ENCODE measurements at places on chromosomes 7 and 10. TPM values are rescaled to one million over a fixed set of nuclear protein-coding genes. Genes with fewer than 3 reads are reported as not detected.
A peak's percentile ranks its signal among the peaks of the same experiment; 100 is the strongest.

The FOXI2 gene
- not detected for polyA plus RNA-seq

- peak; percentile 66 for DNase-seq
These were observed 80.5 kb upstream of the TMEM106B start for GRCh38 chr7:12130609-12131008.

The TUBB8 gene
- 0.10 TPM for polyA plus RNA-seq

DNA sequence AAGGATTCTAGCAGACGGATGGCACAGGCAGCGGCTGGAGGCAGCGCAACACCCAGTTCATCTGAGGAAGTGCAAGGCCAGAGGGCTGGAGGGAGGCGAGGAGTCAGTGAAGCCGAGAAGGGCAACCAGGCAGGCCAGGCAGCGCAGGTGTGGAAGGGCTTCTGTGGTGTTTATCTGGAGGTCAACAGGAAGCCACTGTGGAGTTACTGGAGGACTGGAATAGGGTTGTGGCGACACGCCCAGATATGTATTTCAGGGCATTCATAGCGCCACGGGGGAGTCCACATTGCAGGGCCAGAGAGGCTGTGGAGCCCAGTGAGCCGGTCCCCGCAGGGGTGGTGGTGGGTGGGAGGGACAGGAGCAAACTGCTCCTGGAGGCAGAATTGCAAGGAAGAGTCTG, 150.6 kb downstream of the CDH23 start:
- no peak for DNase-seq

DNA sequence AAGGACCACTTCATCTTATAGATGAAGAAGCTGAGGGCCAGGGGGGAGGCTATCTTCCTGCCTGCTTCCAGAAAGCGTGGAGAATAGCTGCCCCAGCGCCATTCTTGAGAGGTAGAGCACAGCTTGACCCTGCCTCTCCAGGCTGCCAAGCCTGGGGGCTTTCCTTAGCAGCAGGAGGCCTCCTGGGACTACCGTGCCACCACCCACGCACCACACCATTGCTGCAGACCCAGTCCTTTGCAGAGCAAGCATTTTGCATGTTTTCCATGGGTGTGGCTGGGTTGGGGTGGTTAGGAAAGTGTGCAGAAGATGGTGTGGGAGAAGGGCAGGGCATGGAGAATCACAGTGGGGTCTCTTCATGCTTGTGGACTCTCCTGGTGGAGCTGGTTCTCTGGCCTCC, 64.9 kb downstream of the TBXAS1 start:
- DNase-seq: no peak

DNA sequence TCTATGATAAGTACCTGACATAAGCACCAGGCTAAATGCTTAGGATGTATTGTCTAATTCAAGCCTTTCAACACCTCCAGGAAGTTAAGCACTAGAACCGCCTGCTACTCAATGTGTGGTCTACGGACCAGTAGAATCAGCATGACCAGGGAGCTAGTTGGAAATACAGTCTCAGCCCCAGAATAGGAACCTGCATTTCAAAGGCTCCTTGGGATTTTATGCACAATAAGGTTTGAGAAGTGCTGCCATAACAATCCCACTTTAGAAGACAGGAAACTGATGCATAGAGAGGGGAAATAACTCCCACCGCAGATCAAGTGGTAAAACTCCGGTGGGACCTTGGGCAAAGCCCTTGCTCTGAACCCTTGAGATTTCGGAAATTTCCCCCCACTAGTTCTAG, 8.8 kb upstream of the DUSP5 start:
- no peak for DNase-seq

DNA sequence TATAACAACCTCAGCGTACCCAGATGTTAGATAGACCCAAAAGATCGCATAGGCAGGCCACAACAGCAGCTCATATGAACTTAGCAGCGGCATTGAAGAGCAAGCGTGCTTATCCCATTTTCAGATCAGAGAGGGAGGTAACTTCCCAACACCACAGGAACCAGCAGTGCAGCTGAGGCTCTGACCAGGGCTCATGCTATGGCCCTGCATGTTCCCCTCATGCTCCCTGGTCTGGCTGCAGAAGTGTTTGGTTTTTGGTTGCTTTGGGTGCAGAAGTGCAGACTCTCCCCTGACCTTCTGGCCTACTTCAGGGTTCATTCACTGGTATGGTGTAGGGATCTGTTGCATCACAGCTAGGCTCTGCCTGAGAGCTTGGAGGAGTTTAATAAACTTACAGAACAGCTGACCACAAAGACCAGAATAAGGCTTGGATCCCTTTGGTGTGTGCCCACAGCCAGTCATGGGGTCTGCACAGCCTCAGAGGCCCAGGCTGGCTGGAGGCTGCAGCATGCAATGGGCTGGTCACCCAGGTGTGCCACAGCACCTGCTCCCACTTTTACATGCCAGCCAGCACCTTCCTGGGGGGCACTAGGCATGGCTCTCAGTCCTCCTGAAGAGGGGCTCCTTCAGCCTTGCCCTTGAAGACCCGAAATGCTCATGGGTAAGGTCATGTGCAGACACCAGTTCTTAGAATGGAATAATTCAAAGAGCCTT, 9.1 kb upstream of the CXCL12 start:
- DNase-seq: no peak

The MAP3K8 gene
- 18.5 TPM for polyA plus RNA-seq

GRCh38 chr10:113085776-113086175, 135.7 kb downstream of the TCF7L2 start:
- DNase-seq: no peak

The ADCK2 gene
- polyA plus RNA-seq: 15.4 TPM

DNA sequence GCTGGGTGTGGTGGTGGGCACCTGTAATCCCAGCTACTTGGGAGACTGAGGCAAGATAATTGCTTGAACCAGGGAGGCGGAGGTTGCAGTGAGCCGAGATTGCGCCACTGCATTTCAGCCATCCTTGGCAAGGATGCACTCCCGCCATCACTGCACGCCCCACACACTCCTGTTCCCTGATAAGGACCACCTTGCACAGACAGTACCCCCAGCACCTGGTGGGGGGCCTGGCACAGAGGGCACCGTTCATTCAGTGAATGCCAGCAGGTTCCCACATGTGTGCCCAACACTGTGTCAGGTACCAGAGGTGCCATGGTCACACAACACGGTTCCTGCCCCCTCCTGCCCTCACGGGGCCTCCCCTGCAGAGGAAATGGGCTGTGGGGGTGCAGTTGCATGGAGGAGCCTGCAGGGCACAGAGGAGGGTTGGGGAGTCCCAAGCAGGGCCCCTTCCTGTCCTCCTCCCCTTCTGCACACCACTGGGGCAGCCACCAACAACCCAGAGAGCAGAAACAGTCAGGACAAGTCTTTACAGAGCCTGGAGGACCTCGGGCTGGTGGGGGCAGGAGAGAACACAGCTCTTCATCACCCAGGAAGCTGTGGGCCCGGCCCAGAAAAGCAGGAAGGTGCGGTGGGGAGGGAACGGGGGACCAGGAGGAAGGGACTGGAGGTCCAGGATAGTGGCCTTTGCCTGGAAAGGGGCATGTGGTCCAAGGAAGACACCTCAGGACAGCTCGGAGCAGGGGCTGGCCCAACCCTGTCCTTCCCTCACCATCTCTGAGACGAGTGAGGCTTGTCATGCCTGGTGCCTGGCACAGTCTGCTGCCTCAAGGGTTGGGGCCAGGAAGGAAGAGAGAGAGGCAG, 7.1 kb downstream of the CRYGN start:
- DNase-seq: no peak

The C7orf33 gene
- not detected for polyA plus RNA-seq

DNA sequence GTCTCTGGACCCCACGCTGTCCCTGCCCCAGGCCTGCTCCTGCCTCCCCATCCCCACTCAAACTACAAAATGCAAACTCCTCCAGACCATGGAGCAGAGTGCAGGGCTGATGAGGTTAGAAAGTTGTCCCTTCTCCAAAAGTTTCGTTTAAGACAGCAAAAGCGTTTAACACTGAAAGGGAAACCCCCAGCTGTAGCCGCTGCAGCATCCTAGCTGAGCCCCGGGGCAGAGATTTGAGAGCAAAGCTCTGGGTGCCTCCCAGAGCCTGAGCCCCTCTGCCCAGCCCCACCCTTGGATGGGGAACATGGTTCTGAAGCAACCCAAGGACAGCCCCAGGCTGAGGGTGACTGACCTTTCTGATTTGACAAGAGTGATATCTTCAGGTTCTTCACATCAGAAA, 52.8 kb upstream of the ENO4 start:
- no peak for DNase-seq

The CLRN3 gene
- polyA plus RNA-seq: not detected

DNA sequence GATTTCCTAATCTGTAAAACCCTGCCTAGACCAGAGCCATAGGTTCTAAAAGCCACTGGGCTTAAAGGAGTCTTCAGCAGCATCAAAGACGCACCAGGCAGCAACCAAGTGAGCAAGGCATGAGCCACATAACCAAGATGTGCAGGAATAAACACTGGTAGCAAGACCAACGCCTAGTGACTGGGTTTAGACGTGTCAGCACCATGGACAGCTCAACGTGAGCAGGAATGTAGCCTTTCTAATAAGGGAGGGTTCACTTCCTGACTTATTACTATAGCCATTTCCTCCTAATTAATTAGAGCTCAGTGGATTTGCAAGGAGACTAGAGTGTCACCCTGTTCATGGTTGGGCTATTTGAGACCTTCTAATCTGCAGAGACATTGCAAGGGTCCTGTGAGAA, 223.7 kb downstream of the LHFPL3 start:
- no peak for DNase-seq

The ATP5F1C gene
- polyA plus RNA-seq: 217 TPM

The KLF14 gene
- polyA plus RNA-seq: not detected

DNA sequence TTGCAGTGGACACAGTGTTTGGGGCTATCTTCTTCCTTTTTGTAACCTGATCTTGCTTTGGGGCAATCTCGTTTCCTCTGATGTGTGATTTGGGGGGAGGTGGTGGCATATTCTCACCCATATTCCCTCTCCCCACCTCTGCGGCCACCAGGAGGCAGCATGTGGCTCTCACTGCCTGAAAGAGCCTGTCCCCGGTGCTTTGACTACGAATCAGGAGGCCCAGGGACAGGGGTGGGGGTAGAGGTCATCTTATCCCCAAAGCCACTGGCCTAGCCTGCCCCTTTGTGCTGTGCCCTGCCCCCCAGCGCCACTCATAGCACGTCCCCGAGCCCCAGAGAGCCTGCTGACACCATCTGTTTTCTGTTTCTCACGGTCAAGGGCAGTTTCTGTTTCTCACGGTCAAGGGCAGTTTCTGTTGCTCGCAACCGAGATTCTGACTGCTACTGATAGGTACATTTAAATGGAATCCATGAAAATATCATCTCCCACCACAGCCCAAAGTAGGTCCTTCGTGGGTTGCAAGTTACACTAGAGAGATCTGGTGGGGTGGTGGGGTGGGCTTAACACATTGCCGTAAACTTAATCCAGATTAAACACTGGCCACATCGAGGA, 28.2 kb downstream of the PHYH start:
- no peak for DNase-seq

The AGR2 gene
- not detected for polyA plus RNA-seq

The TACC2 gene
- 10.4 TPM for polyA plus RNA-seq

DNA sequence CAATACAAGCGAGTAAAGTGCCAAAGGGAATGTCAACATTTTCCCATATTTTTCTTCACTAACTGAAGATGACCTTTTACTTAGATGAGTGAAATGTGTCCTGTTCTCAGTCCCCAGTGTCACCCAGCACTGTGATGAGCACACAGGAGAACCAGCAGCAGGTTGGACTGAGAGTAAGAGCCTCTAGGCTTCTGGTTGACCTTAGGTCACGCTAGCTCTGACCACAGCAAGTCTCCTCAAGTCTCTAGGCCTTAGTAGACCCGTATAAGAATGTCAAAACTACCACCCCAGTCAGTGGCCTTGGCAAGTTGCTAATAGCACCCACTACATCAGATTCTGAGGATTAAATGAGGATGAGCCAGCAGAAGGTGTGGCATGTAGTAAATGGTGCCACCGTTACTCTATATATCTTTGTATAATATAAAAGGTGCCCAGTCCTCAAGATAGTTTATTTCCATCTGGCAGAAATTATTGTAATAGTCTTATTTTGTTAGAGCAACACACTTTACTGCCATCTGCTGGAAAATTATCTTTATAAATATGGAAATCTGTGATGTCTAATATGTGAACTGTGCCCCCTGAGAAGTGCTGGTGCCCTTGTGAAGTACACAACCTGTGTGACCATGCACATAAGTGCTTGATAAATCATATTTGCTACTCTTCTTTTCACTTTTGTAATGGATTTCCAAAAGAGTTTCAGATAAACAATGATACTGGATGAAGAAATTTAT, 75.7 kb downstream of the SPAG6 start:
- no peak for DNase-seq

DNA sequence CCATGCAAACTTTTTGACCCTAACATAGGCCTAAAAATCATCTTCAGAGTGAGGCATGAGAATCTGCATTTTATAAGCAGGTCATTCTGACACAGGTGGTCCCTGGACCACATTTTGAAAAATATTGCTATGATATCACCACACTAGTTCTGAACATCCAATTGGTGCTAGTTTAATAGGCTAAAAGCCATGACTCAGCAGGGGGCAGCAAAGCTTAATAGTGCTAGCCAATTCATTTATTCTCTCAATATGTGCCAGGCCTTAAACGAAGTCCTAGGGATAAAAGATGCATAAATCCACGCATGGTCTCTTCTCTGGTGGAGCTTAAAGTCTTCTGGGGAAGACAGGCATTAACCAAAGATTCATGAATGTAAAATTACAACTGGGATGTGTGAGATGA, 10.2 kb upstream of the SLC25A28 start:
- DNase-seq: no peak

The LAMB1 gene
- polyA plus RNA-seq: 171 TPM

GRCh38 chr7:84102213-84102612, 92.4 kb downstream of the SEMA3A start:
- no peak for DNase-seq

GRCh38 chr10:75431180-75432111, at the start of gene LRMDA:
Gene LRMDA, plus strand, starts transcription at chr10:75431624.
- DNase-seq: no peak

DNA sequence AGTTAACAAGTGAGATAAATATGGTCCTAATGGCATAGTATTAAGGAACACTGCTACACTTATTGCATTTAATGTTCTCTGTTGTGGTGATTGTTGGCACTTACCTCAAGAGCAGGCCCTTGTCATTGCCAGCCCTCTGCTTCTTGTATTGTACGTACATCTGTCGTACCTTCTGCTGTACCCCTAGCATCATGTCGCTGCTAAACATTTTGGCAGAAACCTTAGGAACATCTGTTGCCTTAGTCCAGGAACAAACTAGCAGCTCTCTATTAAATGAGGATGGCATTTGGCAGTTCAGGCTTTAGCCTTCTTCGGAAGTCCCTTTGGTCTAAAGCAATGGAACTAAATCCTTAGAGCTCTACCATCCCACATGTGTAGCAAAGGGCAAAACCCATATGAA, 47.6 kb downstream of the PRKG1 start:
- DNase-seq: no peak
